ENCODE measurements at places on chromosomes 1 and 21.

DNA sequence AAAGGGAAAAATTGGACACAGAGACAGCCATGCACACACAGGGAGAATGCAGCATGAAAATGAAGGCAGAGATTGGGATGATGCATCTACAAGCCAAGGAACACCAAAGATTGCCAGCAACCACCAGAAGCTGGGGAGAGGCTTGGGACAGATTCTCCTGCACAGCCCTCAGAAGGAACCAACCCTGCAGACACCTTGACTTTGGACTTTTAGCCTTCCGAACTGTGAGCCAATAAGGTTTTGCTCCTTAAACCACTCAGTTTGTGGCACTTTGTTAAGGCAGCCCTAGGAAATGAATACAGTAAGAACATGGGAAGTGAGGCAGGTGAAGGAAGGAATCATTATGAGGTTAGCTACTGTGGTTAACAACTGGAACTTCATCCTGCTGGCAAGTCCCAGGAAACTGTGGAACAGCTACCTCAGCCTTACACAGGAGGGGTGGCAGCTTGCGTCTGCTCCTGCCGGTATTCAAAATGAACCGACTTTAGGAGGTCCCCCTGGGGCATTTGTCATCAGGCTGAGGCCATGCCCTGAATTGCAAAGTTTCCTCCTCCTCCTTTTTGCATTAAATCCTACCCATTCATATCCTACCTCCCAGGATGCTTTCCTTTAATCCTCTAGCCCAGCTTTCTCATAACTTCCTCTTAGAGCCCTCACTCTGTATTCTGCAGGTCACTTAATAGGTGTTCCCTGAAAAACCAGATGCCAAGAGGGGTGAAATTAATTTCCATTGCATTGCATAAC, 15.4 kb downstream of the CD247 start:
- peak; percentile 45 for DNase-seq

- peak; percentile 57 for DNase-seq
Observed at GRCh38 chr1:200029035-200029821, 1.7 kb downstream of the NR5A2 start.

GRCh38 chr1:6260961-6261614, at the start of gene GPR153:
TSS of gene GPR153 (minus strand) at chr1:6261098. CDS start at chr1:6254905, 6,193 bp downstream.
- peak; percentile 70 for DNase-seq

- DNase-seq, result no peak
Observed at GRCh38 chr1:63636192-63637105, 43.2 kb downstream of the PGM1 start.

DNA sequence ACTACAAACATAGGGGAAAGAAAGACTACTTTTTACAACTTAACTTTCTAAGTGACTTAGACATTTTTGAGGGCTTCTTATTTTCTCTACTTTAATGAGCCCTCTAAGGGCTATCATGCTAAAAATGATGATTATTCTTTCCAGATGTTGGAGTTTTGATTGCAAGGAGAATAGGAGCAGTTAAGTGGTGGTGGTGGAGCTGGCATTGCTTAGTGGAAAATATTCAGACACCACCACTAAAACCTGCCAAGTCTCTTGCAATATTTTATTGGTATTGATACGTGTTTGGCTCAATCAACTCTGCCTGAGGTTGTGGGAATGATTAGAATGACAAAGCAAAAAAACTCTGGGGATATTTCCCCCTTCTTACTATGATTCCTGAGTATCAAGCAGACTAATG, 82.6 kb upstream of the PTGFR start:
- no peak for DNase-seq

DNA sequence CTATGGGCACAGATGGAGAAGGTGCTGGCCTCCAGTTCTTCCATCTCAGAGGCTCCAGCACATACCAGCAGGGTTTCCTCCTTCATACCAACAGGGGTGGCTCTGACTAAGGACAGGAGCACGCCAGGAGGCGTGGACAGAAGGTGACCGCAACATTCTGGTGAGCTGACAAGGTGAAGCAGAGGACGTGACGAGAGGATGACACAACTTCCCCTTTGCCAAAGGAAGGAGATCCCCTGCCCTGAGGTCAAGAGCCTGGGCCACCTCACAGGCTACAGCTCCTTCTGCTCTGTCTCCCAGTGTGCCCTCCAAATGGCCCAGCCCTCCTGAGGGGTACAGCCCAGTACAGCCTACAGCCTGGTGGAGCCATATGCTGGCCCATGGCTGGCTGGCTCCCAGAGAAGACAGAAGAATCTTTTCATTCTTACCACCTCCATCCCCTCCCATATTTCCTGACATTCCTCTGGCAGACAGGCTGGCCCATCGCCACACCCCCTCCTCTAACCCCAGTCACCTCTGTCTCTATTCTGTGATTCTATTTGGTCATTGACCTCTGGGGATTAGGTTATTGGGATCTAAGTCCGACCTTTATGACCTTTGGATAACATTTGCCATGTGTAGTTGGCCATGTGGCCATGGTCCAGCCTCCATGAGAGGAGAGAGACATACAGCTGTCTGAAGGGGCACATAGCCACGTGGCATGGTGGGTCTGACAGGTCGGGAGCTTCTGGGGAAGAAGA, 5.1 kb upstream of the LAMB3 start:
- no peak for DNase-seq

DNA sequence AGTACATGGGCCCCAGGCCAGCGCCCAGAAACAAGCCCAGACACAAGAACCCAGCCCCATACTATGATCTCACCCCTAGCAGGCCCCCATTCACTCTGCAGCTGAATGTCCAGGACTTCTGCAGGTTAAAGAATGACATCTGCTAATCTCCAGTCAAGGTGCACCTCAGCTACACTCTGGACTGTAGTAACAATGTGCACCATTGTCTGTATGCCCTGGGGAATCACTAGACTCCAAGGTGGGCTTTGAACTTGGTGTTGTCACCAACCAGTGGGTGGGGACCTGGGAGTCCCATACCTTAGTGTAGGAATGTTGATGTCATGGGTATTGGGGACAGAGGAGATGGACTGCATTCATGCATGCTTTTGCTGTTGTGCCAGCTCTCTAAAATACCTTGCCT, 10.3 kb downstream of the KCNE1 start:
- DNase-seq, result no peak

GRCh38 chr1:86953167-86953566, 38.7 kb downstream of the HS2ST1 start:
- DNase-seq, result no peak

DNA sequence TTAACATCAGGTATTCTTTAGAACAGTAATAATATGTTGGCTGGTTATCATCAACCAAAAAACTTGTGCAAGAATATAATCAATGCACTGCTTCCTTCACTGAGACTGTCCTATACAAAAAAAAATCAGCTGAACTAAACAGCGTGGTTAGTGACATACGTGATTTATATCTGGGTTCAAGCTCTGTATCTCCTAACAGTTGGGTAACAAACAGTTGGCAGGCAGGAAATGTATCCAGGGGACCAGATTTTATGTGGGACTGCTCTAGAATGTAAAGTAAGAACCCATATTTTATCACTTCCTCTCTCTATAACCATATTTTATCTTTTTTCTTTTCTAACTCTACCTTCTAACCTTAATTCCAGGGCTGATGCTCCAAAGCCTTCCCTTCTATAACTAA, 8.0 kb downstream of the ACBD6 start:
- no peak for DNase-seq

DNA sequence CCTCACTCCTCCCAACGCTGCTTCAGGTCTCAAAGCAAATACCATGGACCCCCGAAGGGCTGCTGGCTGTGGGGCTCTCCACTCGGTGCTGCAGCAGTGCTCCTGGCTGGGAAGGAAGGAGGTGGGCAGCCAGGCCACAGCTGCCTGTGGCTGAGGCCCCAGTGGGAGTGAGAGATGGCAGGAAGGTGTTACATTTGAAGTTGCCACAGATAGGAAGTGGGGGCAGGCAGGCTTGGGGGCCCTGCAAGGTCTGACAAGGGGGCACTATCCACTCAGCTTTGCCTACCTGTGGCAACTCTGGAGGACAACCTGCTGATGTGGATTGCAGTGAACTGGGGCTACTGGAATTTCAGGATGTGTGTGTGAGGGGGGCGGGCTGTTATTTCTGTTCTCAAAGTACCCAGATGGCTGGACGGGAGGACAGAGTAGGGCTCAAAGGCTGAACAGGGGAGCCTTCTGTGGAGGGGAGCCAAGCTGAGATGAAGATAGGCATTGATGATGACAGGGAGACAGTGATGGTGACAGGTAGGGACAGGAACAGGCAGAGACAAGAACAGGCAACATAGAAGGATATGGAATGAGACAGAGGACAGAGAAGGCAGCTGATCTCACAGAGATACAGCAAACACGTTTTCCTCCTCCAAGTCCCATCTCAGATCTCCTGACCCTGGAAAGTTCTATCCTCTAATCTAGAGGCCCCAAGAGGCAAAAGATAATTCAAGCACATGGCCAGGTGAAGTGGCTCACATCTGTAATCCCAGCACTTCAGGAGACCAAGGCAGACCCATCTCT, 1.8 kb downstream of the ZNF683 start:
- no peak for DNase-seq

DNA sequence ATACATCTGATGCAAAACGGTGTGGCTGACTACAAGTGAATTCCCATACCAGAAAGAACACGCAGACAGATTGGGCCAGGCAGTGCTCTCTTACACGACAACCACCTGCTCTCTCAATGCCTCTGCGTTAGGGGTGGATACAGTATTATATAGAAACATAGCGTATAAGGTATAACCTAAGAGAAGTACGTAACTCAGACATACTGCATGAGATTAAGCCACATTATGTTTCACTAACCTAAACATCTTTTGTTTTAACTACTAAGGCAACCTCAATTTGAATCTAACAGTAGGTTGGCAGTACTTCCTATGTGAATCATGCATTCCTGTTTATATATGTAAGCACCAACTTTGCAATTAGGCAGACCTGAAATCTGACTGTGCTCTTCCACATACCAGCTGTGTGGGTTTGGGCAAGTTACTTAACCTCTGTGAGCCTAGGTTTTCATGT, 58.1 kb upstream of the COA6 start:
- DNase-seq, result no peak

GRCh38 chr1:98792123-98792522, 130.6 kb downstream of the SNX7 start:
- no peak for DNase-seq

- DNase-seq, result no peak
Observed at GRCh38 chr21:31713973-31714740, 17.8 kb downstream of the SCAF4 start.

DNA sequence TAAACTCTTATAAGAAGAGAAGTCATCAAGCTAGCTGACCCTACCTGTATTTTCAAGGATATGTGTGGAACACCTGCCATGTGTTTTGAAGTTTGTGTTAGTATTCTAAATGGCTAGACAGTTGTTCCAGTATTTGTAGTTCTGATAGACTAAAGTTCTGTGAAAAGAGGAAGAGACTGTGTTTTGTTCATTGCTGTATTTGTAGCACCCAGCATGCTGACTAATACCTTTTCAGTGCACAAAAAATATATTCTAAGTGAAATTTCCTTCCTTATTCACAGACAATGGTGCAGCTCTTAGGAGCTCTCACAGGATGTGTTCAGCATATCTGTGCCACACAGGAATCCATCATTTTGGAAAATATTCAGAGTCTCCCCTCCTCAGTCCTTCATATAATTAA, 8.2 kb upstream of the METTL18 start:
- no peak for DNase-seq

GRCh38 chr1:184958554-184959353, 15.6 kb downstream of the NIBAN1 start:
- DNase-seq, result no peak

- peak; percentile 66 for DNase-seq
Observed at GRCh38 chr1:27521861-27522431, 32.0 kb upstream of the WASF2 start.

- no peak for DNase-seq
Observed at GRCh38 chr21:14926186-14926585, 138.6 kb downstream of the NRIP1 start.

GRCh38 chr1:61131716-61132115, 49.4 kb downstream of the NFIA start:
- DNase-seq, result no peak

GRCh38 chr1:82503822-82504221, 703.1 kb downstream of the ADGRL2 start:
- no peak for DNase-seq

- DNase-seq, result no peak
Observed at GRCh38 chr1:47805018-47805417, 192.2 kb downstream of the TRABD2B start.

DNA sequence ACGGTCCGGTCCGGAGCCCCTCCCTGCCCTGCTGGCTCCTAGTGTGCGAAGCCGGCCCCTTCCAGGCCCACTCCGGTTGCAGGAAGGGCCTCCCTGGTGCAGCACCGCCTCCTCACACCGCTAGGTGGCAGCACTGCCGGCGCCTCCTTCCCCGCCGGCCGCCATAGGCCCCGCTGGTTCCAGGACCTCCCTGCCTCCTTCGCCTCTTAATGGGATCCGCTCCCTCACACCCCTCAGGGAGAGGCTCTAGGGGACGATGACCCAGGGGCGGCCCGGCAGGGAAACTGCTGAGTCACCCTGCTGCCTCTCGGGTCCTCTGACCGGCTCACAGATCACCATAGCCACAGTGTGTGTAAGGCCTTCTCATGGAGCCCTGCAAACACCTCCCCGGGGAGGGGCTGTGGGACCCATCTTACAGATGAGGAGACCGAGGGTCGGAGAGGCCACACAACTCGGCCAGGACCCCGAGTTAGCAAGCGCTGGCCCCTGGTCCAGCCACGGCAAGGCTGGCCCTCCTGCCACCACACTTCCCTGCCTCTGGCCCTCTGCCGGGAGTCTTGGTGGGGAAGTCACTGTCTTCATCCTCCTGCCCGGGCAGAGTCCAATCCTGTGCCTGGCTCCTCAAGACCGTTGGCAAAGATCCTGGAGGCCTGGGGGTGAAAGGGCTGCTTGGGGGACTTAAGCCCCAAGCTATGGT, 1.6 kb upstream of the AJAP1 start:
- DNase-seq, result peak; percentile 87

DNA sequence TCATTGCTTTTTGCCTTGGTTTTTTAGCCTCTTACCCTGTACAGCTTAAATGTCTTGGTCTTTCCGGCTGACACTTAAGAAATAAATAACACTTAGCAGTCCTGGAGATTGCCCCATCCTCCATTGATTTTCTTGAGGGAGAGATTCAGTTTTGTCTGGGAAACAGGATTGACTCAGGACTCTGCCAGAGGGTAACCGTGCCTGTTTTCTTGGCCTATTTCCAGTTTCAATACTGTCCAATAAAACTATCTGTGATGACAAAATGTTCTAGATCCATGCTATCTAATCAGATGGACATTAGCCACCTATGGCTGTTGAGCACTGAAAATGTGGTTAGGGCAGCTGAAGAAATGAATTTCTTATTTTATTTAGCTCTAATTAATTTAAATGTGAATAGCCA, 216.1 kb downstream of the DUSP10 start:
- no peak for DNase-seq

DNA sequence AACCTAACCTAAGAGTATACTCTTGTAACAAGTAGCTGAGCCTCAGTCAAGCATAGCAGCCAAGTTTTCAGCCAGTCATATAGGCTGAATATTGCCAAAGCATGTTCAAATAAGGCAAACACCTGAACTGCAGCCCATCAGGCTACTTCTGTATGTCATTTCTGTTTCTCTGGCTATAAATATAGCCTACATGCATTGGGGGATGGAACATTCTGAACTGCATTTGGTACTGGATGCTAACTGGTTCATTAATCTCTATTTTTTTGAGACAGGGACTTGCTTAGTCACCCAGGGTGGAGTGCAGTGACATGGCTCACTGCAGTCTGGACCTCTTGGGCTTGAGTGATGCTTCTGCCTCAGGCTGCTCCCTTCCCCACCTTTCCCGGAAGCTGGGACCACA, 37.3 kb downstream of the MAST2 start:
- DNase-seq, result no peak

- DNase-seq, result no peak
Observed at GRCh38 chr1:12473596-12474362, 144.2 kb downstream of the DHRS3 start.

- no peak for DNase-seq
Observed at GRCh38 chr1:115211071-115211745, 121.9 kb upstream of the TSPAN2 start.

- DNase-seq, result no peak
Observed at GRCh38 chr1:63984930-63985290, 211.1 kb downstream of the ROR1 start.
